ENCODE measurements at places on chromosomes 6 and 20.

- DNase-seq = no peak
These were observed 340.4 kb downstream of the TPBG start for GRCh38 chr6:82704045-82704444.

DNA sequence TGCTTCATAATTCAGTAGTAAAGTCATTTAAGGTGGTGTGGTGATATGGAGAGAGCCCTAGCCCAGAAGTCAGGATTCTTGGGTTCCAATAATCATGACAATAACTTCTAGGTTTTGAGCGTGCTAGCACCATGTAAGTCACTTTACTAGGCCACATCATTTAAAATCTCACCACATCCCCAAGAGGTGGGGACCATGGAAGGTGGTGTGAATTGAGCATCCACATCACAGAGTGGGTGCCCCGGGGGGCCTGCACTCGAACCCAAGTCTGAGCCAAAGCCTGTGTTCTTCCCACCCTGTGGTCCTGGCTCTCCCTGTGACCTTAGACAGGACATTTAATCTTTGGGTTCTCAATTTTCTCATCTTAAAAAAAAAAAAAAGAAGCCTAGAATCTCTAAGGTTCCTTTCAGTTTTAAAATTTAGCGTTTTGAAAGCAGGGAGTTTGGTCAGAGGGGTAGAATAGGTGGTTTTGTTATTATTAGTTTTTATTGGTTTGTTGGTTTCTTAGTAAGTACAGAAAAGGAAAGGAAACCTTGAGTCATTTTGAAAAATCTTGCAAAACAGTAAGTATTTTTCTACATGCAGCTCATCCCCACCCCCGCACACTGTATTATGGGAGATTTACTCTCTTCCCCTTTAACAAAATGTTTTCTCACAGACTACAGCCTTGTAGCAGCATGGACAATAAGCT is 26.4 kb downstream of the ARMC2 start:
- no peak for DNase-seq

- DNase-seq = no peak
These were observed at the start of gene CCDC170 for GRCh38 chr6:151493804-151494234. Gene CCDC170, plus strand, starts transcription at chr6:151494017. Its CDS starts 112 bp downstream, at chr6:151494129.

DNA sequence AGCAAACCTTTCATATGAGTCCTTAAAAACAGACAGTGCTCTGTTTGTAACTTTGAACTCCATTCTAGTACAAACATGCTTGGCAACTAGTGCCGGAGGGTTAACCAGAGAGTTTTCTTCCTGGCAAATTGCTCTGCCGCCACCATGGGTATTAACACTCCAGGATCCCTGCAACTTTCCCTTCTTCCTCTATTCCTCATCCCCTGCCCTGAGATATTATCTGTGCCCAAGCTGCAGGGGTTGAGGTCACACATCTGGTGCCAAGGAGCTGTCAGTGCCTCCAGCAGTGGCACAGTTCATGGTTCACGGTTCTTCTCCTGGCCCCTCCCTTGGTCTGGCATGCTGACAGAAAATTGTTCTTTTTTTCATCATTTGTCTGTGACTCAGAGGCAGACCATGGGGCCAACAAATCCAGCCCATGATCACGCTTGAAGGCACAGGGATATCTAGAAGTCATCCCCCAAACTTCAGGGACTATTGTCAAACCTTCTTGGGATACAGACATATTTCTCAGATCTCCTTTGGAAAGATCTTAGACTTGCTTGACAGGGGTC is 77.5 kb downstream of the ATXN1 start:
- DNase-seq = no peak

GRCh38 chr6:47203266-47203937 is 106.3 kb downstream of the TNFRSF21 start:
- DNase-seq = no peak

GRCh38 chr20:3802524-3803239 is 6.6 kb downstream of the CDC25B start:
- DNase-seq = no peak

GRCh38 chr20:36777167-36777566 is 3.6 kb upstream of the DSN1 start:
- no peak for DNase-seq

- no peak for DNase-seq
These were observed 6.9 kb upstream of the OSER1 start for GRCh38 chr20:44217342-44218092.

DNA sequence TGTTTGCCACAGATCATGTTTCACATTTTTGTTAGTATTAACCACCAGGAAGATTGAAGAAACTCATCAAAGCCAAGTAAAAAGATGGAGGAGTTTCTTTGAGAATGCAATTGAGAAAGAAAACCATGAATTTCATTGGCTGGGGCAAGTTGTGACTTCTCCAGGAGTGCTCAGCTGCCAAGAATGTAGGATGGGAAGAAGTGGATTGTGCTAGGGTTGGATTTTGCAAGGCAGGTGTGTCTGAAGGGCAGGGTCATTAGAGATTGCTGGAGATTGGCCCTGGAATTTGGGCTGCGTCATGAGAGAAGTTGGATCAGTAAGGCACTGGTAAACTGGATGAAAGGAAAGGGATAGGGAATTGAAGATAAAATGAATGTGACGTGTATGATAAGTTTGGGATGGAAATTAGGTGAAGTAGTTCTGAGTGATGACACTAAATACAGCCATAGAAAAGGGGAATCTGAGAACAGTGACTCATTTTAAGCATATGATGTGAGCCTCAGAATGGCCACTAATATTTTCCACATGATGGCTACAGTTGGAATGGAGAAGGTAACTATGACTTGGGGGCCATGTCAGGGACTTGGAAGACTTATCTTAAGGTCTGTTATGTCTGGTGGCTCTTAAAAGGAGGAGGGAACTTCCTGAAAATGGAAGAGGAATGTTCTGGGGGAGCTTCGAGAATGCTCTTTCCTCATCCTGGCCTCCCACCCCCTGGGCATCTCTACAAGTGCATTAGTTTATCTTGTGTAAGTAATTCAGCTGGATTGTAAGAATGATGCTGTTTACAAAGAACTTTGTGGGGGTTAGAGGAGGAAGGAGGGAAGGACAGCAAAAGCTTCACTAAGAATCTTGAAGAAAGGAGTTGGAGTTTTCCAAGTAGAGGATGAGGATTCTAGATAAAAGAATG is 27.8 kb upstream of the ERVFRD-1 start:
- DNase-seq = no peak

- no peak for DNase-seq
These were observed 57.6 kb upstream of the JAG1 start for GRCh38 chr20:10731190-10731965.

DNA sequence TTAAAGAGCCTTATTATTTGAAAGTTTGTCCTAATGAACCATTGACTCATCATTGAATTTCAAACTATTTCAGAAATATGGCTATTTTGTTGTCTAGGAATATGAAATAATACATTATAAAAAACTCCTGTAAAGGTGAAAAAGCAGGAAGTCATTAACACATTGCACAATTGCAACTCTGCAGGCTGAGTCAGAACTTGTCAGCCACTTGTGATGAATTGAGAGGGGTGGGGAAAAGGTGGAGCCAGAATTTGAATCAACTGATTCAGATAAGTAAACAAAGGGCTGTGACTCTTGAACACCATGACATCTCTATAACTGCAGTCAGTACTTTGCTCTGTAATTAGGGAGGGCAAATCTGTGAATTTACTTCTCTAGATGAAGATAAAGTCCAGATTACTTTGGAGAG is 6.0 kb downstream of the C6orf141 start:
- no peak for DNase-seq

DNA sequence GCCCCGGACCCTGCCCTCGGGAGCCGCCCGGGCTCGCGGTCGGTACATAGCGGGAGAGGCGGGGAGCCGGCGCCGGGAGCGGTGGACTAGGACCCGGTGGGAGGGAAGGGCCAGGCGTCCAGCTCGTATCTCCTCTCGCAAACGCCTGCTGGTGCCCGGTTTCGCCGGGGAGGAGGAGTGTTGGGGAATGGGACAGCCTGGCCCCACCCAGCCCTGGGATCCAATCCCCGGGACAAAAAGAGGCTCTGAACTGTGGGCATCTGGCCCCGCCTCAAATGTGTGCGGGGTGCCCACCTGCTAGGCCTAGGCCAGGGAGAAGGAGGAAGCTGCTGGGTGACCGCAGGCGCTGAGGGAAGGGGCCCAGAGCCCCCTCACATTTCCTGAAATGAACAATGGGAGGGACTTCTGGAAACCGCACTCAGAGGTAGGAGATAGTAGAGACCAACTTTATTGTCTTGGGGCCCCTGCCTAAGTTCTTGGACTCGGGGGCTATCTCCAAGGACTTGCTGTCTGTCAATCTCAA is at the start of gene KCNK17:
TSS of gene KCNK17 (minus strand) at position 147 of the 523 bp plus-strand sequence. CDS start at position 48, 99 bp downstream.
- no peak for DNase-seq

DNA sequence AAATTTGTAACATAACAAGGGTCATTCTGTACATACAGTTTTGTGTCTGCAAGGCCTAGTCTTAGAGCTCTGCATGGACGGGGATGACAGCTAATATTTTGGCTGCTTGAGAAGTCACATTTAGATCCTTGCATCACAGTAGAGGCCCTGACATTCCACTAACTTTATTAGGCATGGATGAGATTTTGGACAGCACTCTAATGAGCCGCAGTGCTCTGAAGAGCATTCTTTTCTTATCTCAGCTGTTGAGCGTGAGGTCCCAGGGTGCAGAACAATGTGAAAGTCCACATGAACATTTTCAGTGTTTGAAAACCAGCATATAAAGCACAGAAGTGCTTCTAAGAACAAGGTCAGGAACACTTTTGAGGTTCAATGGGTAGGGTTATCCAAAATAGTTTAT is 58.9 kb downstream of the IPCEF1 start:
- DNase-seq = no peak

DNA sequence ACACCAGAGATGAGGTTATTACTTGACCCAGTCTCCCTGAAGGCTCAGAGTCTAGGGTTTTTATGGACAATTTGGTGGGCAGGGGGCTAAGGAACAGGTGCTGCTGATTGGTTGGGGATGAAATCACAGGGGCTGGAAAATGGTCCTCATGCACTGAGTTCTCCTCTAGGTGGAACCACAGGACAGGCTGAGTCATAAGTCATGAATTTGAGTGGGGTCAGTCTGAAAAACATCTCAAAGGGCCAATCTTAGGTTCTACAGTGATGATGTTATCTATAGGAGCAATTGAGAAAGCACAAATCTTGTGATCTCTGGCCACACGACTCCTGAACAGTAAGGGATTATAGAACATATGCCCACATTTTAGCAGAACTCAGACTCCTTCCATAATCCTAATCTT is 5.9 kb upstream of the MRS2 start:
- DNase-seq = no peak

- DNase-seq = no peak
These were observed 67.3 kb downstream of the SCML4 start for GRCh38 chr6:107756660-107757355.

GRCh38 chr6:82178077-82178758 is 69.3 kb downstream of the IBTK start:
- peak; percentile 4 for DNase-seq

DNA sequence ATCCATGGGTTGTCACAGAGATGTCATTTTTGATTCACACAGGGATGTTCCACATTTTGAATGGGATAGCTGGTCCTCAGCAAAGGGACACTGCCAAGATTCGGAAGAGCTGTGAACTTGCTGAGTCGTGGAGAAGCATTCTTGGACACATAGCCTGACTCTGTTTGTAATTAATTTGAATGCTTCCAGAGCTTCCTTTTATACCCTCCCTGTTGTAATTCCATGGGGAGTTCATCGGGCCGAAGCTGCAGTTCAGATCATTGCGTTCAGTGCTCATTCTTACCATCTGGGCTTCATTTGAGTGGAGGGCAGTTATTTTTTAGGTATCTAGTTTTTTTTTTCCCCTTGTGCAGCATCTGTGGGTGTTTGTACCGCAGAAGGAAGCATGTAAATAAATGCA is 126.5 kb downstream of the SLC24A3 start:
- DNase-seq = no peak

DNA sequence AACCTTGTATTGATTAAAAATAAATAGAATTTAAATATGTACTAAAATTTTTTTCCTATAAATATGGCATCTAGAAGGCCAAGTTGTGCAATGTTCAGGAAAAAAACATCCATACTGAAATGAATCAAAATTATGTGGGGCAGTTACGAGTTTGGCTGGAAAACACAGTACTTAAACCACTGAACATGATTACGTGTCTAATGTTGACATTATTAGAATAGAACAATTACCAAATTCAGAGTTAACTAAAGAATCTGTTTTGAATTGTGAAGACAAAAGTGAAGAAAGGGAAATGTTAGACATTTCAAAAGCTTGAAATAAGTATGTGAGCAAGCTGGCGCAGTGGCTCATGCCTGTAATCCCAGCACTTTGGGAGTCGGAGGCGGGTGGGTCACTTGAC is 57.2 kb downstream of the KLHL31 start:
- DNase-seq = no peak

- DNase-seq = no peak
These were observed 52.5 kb downstream of the HIVEP1 start for GRCh38 chr6:12064538-12065071.

- DNase-seq = no peak
These were observed 98.1 kb downstream of the SLC24A3 start for GRCh38 chr20:19310541-19310940.

GRCh38 chr6:135030532-135031178 is 24.0 kb downstream of the HBS1L start:
- no peak for DNase-seq

GRCh38 chr6:121436960-121437850 is 1.8 kb downstream of the GJA1 start:
- no peak for DNase-seq

GRCh38 chr6:65501045-65501444 is 206.0 kb downstream of the EYS start:
- DNase-seq = no peak

DNA sequence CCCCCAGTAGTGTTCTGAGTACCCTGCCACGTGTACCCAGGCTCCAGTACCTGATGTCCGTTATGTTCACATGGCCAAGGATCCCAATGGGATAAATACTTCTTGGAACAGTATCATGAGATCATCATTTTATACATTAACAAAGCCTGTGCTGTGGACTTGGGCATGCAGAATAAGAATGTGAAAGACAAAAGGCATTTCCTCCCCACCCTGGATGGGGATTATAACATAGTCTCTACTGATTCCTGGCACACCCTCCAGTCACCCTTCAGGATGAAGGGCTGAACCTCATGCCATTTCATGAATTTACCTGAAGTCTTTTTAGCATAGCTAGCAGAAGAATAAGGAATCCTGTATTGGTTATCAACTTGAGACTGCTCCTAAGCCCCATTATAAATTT is 2.8 kb downstream of the TNFRSF21 start:
- DNase-seq = no peak

GRCh38 chr6:87904011-87904410 is 143.6 kb upstream of the SPACA1 start:
- DNase-seq = no peak

- no peak for DNase-seq
These were observed 9.8 kb downstream of the MMUT start for GRCh38 chr6:49453221-49453620.

GRCh38 chr6:19836799-19837510 is at the start of gene ID4:
Gene ID4, plus strand, starts transcription at chr6:19837370. Its CDS starts 385 bp downstream, at chr6:19837755.
- peak; percentile 96 for DNase-seq

DNA sequence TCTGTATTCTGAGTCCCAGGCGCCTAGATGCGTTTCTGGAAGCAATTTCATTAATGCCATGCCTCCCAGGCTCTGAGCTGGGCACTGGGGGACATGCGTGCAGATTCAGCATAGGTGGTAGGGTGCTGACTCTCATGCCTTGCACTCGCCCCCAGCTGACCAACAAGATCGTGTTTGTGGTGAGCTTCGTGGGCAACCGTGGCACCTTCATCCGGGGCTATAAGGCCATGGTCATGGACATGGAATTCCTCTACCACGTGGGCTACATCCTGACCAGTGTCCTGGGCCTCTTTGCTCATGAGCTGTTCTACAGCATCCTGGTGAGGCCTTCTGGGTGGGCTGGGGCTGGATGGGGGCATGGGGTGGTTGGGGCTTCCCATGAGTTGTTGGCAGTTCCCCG is 21.6 kb downstream of the UQCC2 start:
- no peak for DNase-seq
